ENCODE measurements at places on chromosomes 3 and 15.

DNA sequence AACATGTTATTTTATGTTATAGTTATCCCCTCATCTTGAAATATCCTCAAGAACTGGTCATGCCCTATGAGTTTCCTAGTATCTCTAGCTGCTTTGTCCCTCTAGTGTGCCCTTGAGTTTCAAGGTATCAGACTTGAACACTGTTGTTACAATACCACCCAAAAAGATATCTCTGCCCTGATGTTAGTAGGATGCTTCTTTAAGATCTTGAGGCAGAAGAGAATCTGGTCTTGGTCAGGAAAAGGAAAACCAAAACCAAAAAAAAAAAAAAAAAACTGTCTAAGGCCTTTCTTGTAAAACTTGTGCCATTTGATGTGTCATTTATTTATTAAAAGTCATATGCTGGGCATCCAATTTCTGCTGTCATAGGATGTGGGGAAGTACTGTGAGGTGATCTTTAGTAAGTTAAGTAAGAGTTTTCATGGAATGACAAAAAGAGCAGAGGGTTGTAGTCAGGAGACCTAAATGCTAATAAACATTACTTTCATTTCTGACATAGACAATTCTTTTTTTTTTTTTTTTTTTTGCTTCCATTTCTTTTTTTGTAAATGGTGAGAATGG lies 229.7 kb downstream of the NECTIN3 start:
- no peak for DNase-seq

- DNase-seq = no peak
Observed at GRCh38 chr3:123749711-123750110, 134.4 kb downstream of the MYLK start.

- DNase-seq = no peak
Observed at GRCh38 chr3:186705882-186706780, 11.0 kb upstream of the KNG1 start.

DNA sequence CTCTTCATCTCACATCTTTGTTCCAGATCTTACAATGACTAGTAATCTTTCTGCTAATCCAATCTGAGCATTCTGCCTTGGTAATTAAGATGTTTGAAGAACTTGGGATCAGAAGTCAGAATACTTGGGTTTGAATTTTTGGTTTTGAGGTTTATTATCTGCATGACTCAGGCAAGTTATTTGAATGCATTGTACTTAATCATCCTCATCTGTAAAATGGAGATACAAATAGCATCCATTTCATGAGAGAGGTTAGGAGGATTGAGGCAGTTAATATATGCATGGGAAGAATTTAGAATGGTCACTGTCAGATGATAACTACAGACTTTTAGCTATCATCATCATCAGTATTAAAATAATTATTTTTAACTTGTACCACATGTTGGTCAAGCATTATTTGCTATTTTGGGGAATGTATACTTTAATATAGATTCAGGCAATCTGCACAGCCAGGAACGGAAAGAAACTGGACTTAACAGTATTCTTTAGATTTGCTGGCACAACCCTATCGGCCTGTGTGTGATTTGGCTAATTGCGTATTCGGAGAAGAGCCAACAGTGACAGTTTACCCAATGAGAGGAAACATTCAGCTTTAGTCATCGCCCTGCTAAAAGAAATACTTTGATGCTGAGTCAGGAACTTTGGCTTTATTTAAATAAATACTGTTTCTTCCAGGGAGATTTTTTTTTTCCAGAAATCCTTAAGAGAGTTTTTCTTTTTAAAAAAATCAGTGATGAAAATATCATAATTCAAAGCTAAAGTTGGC lies 600.0 kb downstream of the ROBO1 start:
- DNase-seq = no peak

Data from posterior cingulate gyrus (tissue), 11 donors.